ENCODE measurements at places on chromosomes 4 and X. TPM values are rescaled to one million over a fixed set of nuclear protein-coding genes. Genes with fewer than 3 reads are reported as not detected.

Gene FAM184B
- total RNA-seq: not detected

Gene LUZP4
- total RNA-seq: not detected

Gene TEX13C
- not detected for total RNA-seq

Gene CRMP1
- 6.6 TPM for total RNA-seq

Gene SULT1E1
- total RNA-seq: 6.3 TPM

Gene WDFY3
- total RNA-seq: 44.7 TPM

Gene KIF4A
- 23.8 TPM for total RNA-seq

Gene AVPR2
- total RNA-seq: not detected

Gene DCHS2
- total RNA-seq: 6.6 TPM

Gene NHSL2
- 2.8 TPM for total RNA-seq

Gene HSFX2
- total RNA-seq: not detected

Gene TMEM271
- total RNA-seq: not detected

Gene ARMCX4
- total RNA-seq: 2.7 TPM

Gene PLP1
- not detected for total RNA-seq

Gene TLL1
- total RNA-seq: 10.9 TPM

Gene REPS2
- 1.6 TPM for total RNA-seq

Gene YY2
- 1.8 TPM for total RNA-seq

Gene USO1
- 27.0 TPM for total RNA-seq

Gene PDLIM3
- total RNA-seq: 17.8 TPM

Gene MEPE
- total RNA-seq: not detected

Gene TMPRSS11F
- total RNA-seq: not detected

Gene SYNPO2
- 2.2 TPM for total RNA-seq

Gene P2RY8
- not detected for total RNA-seq

Gene TACC3
- 10.3 TPM for total RNA-seq

Gene GAGE13
- not detected for total RNA-seq

Gene MTMR8
- 0.13 TPM for total RNA-seq

Gene NPNT
- 7.5 TPM for total RNA-seq

Gene NIPAL1
- total RNA-seq: 2.4 TPM

Gene BEND2
- total RNA-seq: not detected

Gene PRSS12
- total RNA-seq: 0.65 TPM

Gene TMSB15A
- total RNA-seq: 5.3 TPM

Gene CT55
- not detected for total RNA-seq

Gene LINC00632
- 6.4 TPM for total RNA-seq

Gene MAGEA6
- not detected for total RNA-seq

Gene TLR1
- total RNA-seq: under 0.01 TPM

Gene POF1B
- not detected for total RNA-seq

Gene CCKAR
- not detected for total RNA-seq

Gene NCAPG
- total RNA-seq: 1.4 TPM

Gene PJA1
- 15.5 TPM for total RNA-seq

Gene NPY2R
- total RNA-seq: not detected

Gene CFP
- 0.13 TPM for total RNA-seq

Gene SCML2
- 0.38 TPM for total RNA-seq

Gene MTHFD2L
- total RNA-seq: 6.1 TPM

Gene SFRP2
- total RNA-seq: 0.16 TPM

Gene F9
- total RNA-seq: not detected

Gene SUPT20HL1
- total RNA-seq: not detected

Gene GAGE2A
- not detected for total RNA-seq

Gene PARM1
- total RNA-seq: 0.33 TPM

Gene FOXO4
- 1.6 TPM for total RNA-seq

Gene ALAS2
- total RNA-seq: not detected

Gene VCX3B
- not detected for total RNA-seq

Gene RAPGEF2
- 24.7 TPM for total RNA-seq
